ENCODE measurements at places on chromosomes 5 and 9.

- DNase-seq: no peak
These were observed 1.1 kb upstream of the GRPEL2 start for GRCh38 chr5:149344151-149344550.

DNA sequence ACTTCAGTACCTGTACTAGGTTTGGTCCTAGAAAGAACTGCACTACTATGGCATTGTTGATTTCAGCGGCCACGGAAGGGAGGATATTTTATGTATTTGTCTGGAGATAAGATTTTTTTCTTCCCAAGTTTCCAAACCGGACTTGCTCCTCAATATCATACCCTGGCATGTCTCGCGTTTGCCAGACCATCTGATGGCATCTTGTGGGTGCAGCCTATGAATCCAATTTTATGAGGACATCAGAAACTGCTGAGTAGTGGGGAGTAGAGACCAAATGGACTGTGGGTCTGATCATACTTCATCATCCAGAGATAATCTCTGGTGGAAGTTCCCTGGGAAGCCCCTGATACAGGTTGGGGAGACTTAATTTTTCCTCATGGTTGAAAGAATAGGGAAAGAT, 716.1 kb upstream of the WWC1 start:
- no peak for DNase-seq

DNA sequence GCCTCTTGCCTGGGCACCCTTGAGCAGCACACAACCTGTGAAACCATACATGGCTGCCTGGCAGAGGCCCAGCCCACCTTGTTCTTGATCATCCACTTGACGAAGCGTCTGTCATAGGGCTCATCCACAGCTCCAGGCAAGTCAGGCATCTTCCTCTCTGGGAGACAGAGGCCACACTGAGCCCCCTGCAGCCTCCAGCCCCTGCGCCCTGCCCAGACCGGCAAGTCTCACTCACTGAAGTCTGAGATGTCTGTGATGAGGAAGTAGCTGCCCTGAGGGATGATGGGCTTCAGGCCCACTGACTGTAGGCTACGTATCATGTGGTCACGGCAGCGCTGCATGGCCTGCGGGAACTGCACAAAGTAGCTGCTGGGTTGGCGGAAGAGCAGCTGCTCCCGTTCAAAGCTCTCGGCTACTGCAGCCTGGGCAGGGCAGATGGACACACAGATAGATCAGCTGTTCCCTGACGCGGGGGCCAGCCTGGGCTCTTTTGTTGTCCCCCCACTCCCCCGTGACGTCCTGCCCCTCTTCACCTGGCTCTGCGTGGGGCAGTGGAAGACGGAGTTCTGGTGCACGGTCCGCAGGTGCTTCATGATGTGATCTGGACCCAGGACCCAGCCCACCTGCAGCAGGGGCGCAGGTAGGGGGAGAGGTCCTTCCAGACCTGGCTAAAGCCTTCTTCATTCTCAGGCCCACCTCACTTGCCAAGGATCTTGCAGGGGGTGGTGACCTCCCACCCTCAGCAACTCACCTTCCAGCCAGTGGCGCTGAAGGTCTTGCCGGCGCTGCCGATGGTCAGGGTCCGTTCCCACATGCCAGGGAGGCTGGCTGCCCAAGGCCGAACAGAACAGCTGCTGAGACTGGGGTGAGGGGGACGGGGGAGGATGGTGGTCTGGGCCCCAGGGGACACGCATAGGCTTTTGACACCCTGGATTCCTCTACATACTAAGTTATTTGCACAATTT, 5.9 kb upstream of the SPOUT1 start:
- DNase-seq: no peak

DNA sequence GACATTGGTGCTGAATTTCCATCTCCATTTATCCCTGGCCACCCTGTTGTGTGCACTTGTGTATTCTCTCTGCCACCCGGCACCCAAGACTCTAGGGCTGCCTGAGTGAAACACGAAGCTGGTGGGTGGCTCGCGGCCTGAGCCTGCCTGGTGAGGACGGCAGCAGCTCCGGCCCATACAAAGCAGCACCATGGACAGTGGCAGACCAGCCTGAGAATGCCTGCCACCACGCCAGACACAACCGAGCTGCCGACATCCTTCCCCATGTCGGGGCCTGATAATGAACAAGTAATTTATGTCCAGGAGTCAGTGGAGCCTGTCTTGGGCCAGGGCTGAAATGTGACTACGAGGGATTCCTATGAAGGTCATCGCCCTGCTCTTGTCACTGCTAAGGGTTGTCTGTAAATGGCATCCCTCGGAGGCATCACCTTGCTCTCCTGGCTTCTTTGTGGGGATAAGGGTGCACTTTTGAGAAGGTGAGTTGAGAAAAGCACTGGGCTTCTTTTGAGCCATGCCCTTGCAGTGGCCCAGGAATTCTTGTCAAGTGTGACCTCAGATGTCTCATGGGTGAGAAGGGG, 175.7 kb downstream of the MELK start:
- DNase-seq: no peak

DNA sequence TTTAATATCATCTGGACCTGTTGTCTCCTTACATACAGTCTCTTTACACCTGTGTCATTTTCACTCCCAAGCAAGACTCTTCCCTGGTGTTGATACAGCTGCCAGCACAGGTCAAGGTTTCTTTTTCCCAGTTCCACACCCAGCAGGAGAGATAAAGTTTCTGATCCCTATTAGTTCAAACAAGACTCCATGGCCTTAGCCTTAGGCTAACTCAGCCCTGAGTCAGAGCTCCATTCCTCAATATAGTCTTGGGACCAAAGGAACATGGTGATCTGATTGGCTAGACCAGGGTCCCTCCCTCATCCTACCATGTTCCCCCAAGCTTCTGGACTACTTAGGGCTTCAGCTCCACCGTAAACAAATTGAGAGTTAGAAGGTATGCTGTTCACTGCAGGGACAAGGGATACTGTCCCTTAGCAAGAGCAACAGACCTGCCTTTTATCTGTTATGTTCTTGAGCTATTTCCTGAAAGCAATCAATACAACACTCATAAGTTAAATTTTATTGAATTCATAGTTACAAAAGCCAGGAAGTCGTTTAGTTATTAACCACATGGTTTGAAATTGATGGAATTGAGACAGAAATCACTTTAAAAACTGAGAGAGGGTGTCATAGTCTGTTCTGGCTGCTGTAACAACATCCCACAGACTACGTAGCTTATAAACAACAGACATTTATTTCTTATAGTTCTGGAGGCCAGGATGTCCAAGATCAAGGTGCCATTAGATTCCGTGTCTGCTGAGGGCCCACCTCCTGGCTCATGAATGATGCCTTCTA, 20.5 kb downstream of the SLC1A1 start:
- DNase-seq: no peak

DNA sequence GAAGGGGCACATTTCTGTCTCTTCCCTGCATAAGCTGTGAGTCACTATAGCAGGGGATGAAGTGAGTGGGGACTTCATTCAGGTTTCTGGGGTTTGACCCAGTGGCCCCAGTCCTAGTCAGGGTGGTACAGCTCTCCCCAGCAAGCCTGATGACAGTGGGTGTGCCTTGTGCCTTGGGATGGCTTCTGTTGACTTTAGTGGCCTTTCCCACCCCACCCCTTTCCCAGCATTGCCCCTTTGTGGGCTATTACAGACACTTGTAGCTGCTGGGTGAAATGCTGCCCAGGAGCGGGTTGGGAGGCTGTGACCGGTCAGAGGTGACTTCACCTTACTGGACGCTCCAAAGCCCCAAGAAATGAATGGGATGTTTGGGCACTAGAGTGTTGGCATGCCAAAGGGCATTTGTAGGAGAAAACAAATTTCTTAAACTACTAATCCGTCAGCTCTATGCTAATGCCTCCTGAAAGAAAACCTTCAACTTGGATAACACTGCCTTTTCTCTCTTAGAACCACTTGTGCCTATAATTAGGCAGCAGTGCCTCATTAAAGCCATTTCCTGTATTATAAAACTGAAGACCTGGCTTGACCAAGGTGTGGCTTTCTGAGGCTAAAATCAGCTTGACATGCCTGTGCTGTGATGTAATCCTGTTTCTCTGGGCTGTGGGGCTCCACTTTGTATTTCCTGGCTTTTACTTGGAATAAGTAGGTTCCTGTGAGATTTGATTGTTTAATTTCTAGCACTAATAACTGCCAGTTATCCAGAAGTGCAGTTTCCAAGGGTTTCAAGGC, 119.0 kb upstream of the SLC25A48 start:
- no peak for DNase-seq

DNA sequence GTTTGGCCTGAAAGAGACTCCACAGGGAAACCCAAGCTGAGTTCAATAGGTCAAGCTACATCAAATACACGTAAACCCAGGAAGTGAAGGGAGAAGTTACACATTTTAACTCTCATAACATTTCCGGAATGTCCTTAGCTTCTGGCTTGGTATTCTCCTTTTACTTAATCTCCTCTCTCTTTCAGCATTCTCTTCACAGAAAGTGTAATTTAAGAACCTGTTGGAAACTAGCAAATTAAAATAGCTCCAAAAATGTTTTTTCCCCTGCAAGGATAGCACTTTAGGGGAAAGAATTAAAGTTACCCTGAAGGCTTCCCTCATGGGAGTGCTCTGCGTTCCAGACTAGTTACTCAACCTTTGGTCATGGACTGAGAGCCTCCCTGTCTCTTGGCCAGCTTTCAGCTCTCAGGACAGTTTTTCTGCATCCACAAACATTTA, 292.7 kb upstream of the TARS1 start:
- DNase-seq: no peak

DNA sequence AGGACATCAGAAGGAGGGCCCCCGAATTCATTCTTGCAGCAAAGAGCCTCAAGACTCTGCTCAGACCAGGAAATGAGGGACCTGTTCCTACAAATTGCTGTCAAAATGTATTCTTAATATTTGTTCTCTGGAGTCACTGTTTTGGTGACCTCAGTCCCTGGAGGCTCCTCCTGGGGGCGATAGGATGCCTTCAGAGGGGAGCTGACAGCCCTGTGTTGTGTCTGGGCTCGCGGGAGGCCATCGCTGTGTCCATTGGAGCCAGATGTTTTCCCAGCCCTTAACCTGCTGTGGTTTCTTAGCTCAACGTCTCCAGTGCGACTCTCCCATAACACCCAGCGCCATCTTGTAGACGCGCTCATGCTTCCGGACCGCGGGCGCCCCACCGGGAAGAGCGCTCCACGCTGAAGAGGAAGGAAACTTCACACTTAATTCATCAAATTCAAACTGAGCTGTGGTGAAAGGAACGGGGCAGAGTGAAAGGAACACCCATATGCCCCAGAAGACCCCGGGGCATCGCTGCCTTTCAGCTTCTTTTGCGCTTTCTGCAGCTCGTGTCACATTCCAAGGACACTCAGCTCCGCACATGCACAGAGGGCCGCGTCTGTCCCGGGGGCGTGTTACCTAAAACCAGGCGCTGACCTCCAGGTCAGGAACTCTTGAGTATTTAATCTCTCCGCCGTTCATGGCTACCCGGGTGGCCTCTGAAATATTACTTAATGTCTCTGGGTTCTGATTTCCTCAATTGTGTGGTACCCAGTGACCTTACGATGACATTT, 112.3 kb upstream of the GDNF start:
- no peak for DNase-seq

- no peak for DNase-seq
These were observed 6.6 kb upstream of the AOPEP start for GRCh38 chr9:94719878-94720277.

GRCh38 chr9:129171993-129172751, 5.9 kb downstream of the IER5L start:
- DNase-seq: no peak

All from stimulated activated CD8-positive, alpha-beta memory T cell treated with anti-CD3 and anti-CD28 coated beads, Interleukin-4, amount 100 ng/mL, for 1 hour (primary cell).